Right renal pelvis (tissue), 4 donors: ENCODE measurements at places on chromosomes 1 and 21. TPM values are rescaled to one million over a fixed set of nuclear protein-coding genes. Genes with fewer than 3 reads are reported as not detected.

GRCh38 chr1:81717230-81717629, 83.5 kb upstream of the ADGRL2 start:
- no peak for DNase-seq

DNA sequence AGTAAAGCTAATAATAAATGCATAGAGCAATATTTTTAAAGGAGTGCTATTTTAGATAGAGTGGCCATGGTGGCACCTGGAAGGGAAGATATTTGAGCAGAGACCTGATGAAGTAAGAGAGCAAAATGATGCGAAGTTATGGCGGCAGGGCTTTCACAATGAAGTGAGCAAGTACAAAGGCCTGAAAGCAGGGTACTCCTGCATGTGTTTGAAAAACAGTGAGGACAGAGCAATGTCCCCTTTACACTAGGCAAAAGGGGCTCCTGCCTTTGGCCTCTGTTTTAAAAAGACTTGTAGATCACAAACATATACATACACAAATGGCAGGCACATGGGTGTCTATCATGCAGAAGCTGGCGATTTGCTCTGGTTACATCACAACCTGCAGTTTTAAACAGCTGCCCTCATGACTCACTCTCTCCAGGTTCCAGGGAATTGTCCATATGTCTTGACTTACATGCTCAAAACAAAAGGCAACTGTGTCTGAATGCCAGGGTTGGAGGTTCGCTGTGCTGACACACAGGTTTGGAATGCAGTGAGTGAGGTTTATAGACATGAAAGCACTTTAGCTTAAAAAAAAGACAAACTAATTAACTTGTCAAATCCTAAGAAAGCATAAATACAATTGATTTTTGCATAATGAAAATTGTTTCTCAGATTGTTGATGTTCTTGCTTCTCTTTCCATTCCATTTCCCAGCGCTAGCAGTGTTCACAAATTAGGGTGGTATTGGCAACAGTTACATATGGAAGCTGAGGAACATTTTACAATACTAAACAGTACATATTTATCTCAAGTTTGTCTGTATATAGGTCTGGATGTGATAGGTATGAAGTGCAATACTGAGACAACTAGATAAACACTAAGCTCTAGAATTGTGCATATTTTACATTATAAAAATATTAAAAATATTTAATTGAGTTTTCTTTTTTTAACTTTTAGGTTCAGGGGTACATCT, 313.9 kb downstream of the BARHL2 start:
- DNase-seq = no peak

DNA sequence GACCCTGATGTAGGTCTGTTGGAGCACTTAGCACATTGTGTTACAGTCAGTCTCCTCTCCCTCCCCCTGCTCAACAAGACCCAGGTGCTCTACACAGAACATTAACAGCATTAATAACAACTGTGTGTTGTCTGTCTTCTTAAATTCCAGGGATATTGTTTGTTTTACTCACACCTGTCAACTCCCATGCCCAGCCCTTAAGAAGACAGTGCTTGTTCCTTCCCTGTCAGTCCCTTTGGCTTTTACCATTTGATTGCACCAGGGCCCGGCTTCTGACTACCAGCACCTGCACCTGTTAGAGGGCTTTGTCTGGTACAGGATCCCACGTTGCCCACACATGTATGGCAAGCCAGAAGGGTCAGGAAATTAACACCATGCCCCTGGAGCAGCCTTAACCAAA, 11.7 kb downstream of the RIMKLA start:
- DNase-seq = no peak

DNA sequence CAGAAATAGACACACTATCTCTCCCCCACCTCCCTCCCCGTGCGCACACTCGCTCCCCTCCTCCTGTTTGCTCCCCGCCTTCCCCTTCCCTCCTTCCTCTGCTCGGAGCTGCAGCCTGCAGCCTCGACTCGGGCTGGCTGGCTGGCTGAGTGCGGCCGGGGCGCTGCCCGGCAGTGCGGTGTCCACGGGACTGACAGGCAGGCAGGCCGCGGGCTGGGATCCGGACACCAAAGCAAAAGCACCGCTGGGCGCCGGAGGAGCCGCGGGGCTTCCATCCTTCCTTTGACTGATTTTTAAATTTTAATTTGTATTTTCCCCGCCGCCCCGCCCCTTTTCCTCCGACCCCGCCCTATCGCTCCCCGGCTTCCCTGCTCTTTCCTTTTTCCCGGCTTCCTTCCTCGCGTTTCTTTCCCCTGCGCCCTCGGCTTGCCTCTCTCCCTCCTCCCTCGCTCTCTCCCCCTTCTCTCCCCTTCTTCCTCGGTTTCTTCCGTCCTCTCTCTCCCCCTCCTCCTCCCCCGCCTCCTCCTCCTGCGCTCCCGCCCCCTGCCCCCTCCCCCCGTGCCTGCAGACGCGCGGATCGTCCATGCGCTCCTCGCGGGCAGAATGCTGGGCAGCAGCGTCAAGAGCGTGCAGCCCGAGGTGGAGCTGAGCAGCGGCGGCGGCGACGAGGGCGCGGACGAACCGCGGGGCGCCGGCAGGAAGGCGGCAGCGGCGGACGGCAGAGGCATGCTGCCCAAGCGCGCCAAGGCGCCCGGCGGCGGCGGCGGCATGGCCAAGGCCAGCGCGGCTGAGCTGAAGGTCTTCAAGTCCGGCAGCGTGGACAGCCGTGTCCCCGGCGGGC, 109.4 kb downstream of the NAV1 start:
- no peak for DNase-seq

- DNase-seq = no peak
Observed at GRCh38 chr1:233033361-233033760, 83.0 kb downstream of the NTPCR start.

DNA sequence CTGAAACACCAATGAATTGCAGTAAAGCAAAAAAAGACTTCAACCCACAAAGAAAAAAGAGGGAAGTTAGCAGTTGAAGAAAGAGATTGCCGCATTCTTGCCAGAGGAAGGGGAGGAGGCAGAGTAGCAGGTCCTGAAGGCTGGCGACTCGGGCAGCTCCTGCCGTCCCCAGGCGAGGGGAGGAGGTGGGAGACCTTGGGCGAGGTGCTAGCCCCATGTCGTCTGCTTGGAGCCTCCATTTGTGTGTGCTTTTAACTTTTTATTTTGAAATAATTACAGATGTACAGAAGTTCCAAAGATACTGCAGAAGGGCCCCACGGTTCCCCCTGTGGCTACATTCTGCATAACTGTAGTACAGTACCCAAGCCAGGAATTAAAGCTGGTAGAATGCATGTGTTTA, 6.7 kb downstream of the TRPM2 start:
- no peak for DNase-seq

DNA sequence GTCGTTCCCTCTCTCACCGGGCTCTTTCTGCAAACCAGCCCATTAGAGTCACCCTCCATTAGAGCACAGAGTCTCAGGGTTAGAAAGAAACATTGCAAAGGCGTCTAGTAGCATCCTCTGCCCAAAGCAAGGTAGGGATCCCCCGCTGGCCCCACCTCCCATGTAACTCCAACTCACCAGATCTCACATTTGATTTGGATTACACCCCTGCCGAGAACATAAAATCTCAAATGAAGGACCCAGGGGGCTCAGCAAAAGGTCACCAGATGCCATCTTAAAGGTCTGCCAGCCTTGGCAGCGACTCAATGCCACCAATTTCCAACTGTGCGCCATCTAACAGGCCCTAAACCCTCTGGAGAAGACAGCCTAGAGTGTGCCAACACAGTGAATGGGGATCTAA, 14.1 kb downstream of the C1orf87 start:
- no peak for DNase-seq

- no peak for DNase-seq
Observed at GRCh38 chr1:194103516-194104246, 917.3 kb upstream of the B3GALT2 start.

DNA sequence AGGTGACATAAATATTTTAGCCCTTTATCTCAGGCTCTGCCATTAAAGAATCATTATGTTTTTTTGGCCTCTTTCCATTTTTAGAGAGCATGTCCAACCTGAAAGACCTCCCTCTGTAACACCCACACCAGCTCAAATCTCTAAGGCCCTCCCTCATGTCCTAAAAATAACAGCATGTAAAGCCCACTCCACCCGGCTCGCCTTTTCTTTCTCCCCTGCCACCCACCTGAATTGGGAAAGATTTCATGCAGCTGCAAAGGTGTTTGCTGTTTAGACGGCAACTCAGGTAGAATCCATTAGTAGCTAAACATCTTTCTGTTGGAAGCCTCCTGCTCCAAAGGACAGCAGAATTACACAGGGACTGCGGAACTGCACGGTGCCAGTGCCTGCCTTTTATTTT, 79.9 kb downstream of the DMRTA2 start:
- no peak for DNase-seq

GRCh38 chr1:12153181-12153785, 13.5 kb upstream of the TNFRSF1B start:
- DNase-seq = no peak

DNA sequence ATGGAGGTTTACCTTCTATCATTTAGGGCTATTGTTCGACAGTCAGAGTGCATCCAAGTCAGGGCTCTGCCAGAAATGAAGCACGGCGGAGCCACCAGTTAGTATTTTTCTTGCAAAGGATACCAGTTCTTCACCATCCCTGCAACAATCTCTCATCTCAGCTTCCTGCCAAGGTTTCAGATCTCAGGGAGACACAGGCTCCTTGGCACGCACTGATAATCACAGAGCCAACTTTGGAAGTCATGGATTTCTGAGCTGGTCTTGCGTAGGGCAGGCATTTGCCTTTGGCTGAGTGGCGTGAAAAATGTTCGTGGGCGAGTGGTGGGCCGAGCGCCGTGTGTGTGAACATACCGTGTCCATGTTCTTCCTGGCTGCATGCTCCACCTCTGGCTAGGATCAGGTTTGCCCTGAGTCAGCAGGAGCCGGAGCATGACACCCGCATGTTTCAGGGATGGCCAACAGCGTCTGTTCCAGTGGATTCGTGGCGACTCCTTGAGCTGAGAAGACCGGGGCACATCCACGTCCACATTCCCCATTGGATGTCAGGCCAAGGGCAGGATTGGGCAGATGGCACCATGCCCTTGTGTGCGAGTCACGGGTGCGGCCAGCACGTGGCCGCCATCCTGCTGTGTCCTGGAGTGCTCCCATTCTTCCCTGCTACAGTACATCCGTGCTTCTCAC, 118.5 kb upstream of the C1orf174 start:
- DNase-seq = no peak

DNA sequence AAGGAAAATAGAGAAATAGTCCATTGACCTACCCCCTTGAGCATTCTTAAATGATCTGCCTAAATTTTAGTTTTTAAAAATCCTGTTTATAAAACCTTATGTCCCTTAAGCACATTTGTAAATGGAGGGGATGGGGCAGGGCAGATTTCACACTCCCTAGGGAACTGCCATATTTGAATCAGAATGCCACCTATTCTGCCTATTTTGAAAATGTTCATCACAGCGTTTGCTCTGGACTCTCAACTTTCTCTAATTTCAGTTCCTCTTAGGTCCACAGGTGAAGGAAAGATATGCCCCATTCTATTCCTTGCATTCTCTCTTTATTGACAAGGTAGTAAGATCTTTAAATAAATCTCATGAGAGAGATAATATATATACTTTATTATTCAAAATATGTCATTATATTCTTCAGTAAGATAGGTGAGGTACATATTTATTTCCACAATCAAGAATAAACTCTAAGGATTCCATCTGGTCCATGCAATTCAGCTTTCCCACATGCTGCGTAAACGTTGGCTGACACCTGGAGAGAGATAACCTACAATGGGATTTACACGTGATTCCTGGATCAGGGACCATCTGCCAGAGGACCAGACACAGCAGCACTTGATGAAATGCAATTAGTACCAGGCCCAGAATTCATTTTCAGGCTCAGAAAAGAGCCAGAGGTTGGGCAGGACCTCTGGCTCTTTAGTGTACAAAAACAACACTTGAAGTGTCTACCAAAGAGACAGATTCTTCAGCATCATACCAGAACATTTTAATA, 1.2 kb upstream of the LPGAT1 start:
- no peak for DNase-seq

DNA sequence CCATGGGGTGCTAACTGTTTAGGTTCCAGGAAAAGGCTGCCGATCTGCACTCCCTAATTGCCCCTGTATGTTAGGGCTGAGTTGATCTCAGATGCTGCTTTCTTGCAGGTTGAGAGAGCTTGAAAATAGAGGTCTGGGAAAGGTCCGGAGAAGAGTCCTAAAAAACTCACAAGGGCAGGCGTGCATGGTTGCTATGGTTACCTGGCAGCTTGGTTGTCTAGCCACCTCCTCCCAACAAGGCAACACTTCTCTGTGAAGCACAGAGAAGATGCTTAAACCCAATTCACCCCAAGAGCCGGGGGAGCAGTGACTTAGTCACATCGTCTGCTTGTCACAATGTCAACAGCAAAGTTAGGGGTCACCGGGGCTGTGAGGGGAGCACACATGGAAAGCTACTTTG, 31.0 kb upstream of the LRRC52 start:
- DNase-seq = no peak

- DNase-seq = no peak
Observed at GRCh38 chr1:243672539-243673074, 177.4 kb downstream of the AKT3 start.

DNA sequence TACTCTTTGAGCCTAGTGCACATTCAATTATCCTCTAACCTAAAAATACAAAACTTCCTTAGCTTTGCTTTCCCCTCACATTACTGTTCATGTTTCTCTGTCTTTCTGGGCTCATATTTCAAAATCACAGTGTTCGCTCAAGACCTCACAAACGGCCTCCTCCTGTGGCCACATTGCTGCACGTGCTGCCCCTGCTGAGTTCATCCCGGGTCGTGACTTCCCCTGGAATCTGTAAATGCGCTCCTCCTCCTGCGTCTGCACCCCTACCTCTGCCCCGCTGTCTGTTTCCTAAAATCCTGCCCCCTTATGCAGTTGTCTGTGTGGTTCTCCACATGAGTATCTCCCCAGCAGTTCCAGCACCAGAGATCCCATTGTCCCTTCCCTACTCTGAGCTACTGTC, 45.5 kb upstream of the RAVER2 start:
- DNase-seq = no peak

The SEC16B gene
- polyA plus RNA-seq = 3.5 TPM

The PTPRC gene
- 6.0 TPM for polyA plus RNA-seq

The C1QB gene
- 10.9 TPM for polyA plus RNA-seq

The LCE1A gene
- not detected for polyA plus RNA-seq

The FNDC5 gene
- polyA plus RNA-seq = 45.3 TPM

The KCND3 gene
- 0.93 TPM for polyA plus RNA-seq

The DAB1 gene
- polyA plus RNA-seq = 6.3 TPM

The HSD3B1 gene
- not detected for polyA plus RNA-seq
